CD8-positive, alpha-beta memory T cell (primary cell): ENCODE measurements at places on chromosomes 12 and 14. TPM values are rescaled to one million over a fixed set of nuclear protein-coding genes. Genes with fewer than 3 reads are reported as not detected.

Gene GALNT8
- 0.20 TPM for total RNA-seq

Gene GLT8D2
- not detected for total RNA-seq

Gene YAF2
- 36.2 TPM for total RNA-seq

Gene NYNRIN
- total RNA-seq: 0.04 TPM

Gene TWF1
- 29.7 TPM for total RNA-seq

DNA sequence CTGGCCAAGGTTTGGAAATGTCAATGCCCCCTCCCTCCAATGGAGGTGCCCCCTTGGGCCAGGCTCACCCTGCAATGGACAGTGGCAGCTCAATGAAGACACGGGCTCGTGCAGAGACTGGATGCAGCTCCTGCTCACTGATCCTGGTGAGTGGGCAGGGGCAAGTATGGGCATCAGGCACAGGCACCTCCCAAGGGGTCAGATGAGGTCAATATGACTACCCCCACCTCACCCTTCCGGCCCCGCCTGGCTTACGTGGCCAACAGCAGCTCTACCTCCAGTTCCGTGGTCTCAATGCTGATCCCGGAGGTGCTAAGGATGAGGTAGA, 13.6 kb downstream of the ITGA7 start:
- DNase-seq: no peak
